Activated gamma-delta T cell (primary cell): ENCODE measurements at places on chromosomes 2 and 18.

DNA sequence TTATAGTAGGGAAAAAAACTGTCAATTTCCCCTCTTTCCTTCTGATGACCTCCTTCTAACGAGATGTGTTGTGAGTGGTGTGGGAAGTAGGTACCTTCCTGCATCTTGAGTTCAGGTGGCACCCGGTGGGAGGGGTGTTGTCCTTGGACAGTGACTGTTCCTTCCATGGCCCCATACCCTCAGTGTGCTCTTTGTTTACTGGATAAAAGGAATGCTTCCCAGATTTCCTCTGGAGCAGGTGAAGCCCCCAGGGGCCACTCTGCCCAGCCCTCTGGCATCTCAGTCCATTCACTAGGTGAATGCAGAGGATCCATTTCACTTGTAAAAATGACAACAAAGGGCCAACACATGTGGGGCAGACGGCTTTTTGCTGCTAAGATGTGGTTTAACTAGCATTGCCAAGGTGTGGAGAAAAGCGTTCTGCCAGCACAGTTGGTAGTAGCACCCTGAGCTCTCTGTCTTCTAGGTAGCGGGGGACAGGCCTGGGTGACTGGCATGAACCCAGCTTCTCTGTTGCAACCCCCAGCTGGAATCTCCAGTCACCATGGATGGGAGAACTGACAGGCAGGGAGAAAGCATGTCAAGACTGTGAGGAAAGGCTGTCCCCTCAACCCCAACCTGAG lies 6.9 kb downstream of the GDF7 start:
- DNase-seq: no peak

DNA sequence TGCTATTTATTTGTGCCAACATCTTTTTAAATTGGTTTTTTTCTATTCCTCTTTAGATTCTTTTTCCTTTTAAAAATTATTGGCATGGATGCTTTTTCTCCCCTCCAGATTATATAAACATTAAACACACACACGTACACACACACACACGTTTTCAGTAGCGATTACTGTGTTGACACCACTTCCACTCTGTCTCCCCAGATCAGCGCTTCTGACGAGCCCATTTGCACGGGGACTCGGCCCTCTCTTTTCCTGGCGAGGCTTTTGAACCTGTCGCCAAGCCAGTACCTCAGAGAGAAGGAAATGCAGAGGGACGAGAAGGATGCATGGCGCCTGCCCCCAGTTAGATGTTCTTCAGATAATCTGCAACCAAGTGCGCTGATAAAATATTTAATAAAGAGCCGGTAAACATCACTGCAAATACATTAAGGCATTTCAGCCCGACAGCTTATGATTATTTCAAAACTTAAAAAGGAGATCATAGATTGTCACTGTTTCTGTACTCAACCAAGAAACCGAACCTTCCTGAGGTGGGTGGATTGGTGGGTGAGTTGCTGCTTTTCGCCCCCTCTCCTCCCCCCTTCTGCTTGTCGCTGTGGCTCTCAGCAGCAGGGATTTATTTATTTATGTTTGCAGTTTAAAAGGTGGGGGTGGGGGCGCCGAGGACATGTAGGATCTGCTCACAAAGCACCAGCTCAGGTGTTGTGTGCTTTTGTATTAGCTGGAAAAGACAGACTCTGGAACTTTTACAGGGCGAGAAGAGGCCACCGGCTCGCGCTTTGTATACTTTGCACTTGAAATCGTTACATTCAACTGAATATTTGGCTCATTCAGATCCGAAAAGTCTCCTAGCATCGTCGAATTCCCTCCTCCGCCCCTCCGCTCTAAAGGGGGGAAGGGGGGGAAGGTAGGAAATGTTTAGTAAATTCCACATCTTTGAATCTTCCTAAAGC lies 787 bp upstream of the TBR1 start:
- DNase-seq: no peak

DNA sequence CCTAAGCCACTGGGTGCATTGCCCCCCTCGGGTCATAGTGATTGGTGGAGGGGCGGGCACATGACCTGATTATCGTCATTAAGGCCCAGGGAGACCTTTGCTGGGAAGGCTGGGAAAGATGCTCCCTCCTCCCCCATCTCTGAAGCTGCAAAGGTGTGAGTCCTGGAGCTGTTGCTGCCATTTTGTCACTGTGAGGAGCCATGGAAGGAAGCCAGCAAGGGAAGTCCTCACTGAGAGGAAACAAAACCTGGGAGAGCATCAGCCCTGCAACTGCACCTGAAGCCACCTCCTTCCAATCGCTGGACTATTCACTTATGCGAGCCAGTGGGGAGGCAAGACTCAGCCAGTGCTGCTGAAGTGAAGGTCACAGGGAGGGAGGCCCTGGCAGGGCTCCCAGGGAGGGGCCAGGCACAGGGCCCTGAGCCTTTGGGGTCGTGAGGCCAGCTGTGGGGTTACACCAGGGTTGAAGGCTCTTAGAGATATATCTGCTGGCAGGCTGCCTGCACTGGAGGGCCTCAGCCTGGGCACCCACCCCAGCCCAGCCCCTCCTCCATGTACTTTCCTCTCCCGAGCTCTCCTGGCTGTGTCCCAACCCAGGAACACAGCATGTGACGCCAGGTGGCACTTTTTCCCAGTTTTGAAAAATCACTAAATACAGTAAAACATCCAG lies 10.7 kb upstream of the FAHD2A start:
- DNase-seq: no peak

GRCh38 chr2:44102790-44103562 lies 65.7 kb upstream of the PPM1B start:
- no peak for DNase-seq

GRCh38 chr2:23092831-23093230 lies 292.1 kb upstream of the KLHL29 start:
- no peak for DNase-seq

GRCh38 chr2:175631245-175631623 lies 370.8 kb downstream of the LNPK start:
- DNase-seq: no peak

DNA sequence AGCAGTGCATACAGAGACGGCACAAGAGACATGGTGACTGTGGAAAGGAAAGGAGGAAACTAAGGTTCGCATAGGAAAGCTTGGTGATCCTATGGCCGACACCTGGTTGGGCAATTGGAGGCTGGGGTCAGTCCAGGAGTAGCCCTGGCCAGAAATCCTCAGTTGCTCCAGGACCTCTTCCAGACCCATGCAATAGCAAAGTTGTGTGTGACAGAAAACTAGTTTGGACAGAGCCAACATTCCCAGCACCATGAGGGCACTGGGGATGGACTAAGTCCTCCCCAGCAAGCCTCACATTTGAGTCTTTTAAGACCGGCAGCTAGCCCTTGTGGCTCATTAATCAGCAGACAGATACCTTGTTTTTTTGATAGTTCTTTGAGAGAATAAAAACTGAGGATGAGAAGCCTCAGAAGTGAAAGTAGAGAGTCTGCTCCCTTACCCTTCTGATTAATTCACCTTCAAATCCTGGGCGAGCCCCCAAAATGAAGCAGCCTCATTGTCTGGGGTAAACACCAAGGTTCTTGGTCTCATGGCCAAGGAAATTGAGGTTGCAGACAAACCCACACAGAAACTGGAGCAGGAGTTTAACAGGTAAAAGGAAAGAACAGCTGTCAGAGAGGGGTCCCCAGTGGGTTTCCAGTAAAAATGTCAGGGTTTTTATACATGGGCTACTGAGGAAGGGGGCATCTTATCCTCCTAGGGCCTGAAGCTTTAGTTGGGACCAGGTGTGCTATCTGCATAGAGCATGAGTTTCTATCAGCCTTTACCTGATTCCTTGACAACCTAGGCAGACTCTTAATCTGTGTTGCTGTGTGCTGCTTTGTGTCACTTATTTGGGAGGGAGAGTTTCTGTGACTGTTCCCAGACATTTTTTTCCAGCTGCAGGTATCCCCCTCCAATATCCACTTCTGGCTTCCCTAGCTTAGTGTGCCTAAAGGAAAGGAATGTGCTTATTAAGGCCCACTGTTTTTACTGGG lies 39.1 kb downstream of the STK17B start:
- no peak for DNase-seq

- DNase-seq: no peak
Observed at GRCh38 chr2:119809339-119810048, 49.8 kb downstream of the PTPN4 start.

GRCh38 chr2:168120730-168121129 lies 126.7 kb downstream of the STK39 start:
- no peak for DNase-seq

DNA sequence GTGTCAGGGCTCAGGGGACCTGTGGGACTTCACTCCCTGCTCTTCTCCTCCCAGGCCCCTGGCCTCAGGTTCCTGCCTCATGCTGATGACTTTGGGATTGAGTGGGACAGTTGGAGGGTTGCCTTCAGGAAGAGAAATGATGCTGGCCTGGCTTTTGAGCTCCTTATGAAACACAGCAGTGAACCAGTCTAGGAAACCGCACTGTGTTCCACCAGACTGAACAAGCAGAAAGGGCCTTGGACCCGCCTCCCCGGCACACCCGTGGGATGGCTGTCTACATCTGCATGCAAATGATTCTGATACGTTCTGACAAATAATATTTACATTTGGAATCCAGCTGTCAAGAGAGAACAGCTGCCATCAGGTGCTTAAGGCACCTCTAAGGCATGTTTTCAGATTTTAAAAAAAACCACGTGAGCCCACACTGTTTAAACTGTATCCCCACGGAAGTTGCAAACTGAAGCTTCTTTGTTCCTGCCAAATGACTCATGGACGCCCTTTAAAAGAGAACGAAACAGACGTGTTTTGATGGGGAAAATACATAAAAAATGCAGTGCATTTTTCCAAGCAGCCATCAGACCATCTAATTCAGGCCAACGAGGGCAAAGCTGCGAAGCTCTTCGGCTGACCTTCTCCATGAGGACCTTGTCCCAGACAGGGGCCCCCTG lies 27.6 kb upstream of the ASAP2 start:
- no peak for DNase-seq

DNA sequence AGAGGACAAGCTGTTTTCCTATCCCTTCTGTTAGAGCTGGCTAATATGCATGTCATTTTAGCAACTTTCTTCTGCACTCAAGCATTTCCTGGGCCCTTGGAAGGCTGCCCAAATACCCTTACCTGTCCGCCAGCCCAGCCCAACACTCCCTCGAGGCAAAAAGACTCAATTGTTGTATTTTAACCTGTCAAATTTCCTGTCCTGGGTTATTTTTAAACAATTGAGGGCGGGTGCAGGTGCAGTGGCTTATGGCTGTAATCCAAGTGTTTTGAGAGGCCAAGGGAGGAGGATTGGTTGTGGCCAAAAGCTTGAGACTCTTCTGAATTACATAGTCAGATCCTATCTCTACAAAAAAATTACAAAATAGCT lies 125.0 kb upstream of the ARHGAP28 start:
- DNase-seq: no peak

DNA sequence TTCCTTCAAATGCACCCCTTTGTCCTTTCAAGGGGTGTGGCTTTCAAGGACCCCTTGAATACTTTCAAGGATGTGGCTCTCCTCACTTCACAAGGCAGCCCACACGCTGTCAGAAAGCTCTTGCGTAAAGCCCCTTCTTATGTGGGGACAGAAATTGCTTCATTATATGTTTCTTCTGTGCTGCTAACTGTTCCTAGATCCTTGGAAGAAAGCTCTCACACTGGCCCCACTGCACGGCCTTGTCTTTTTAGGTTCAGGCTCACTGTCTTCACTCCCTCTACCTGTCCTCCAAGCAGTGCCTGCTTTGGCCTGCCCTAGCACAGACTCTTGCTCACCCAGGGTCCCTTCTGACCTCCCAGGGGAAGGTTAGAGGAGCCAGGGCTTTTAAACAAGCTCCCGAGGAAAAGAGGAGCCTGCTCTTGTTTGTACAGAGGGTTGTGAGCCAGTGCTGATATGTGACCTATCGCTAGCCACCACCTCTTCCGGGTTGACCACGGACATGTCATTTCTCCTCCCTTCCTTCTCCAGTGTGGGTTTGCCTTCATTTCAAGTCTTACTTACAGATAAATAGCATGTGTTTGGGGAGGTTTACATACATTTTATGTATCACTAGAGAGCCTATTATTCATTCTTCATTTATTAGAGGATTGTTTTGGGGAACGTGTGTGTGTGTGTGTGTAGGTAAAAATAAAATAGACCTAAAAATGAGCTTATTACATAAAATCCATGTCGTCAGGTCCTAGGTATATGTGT lies 94.7 kb downstream of the RTN4 start:
- no peak for DNase-seq

DNA sequence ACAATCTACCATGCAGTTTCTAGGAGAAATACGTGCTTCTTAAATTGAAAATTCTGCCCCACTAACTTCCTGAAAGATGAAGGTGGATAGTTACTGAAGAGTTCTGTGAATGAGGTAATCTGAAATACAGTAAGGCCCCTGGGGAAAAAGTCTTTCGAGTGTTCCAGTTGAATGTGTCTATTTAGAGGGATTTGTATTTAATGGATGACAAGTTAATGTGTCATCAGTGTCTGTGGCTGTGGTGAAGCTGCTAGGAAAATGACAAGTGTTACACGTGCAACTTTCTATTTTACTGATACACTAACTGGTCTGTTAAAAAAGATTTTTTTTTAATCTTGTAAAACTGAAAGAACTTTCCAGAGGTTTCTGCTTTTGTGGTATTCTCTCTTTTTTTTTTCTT lies 384.6 kb downstream of the STK39 start:
- no peak for DNase-seq

GRCh38 chr2:43227830-43228281 lies 1.4 kb upstream of the ZFP36L2 start:
- no peak for DNase-seq

DNA sequence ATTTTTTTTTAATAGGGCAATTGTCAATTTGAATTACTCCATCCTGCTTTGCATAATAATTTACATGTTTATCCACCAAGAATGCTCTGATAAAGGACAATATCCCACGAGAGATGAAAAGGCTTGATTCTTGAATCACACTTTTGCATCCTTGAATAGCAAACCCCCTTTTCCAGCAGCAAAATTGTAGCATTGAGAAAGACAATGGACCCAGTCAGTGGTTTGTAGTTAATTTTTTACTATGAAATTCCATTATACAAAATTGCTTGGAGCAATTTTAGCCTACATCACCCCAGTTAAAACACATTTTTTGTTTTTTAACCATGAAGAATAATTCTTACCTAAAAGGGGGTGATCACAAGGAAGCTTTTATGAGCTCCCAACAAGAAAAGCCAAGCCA lies 255.1 kb downstream of the RND3 start:
- no peak for DNase-seq

GRCh38 chr2:227834916-227835650 lies 21.4 kb downstream of the CCL20 start:
- no peak for DNase-seq

DNA sequence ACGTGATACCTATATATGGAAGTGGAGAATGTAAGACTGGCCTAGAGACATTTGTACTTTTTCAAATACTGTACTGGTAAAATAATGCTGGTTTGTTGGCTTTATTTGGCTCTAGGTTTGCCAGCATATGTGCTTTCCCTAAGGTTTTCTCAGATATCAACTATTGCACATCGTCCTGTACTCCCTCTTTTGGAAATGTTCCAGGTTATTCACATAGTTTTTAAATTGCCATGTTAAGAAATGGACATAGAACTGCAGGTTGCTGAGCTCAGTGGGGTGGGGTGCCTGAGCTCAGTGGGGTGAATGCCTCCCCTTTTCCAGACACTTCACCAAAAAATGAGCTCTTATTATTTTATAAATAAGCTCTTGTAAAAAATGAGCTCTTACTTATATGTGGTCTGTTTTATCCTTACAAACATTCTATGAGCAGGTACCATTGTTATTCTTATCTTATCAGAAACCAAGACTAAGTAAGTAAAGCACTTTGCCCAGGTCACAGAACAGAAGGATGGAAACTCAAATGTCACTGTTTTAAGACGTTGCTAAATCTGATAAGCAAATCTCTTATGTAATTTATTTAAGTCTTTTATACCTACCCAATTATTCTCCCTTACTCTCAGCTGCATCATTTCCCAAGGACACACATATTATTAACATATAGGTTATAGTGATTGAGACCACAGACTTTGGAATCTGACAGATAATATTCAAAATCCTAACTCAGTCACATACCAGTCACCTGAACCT lies 99.0 kb downstream of the CPS1 start:
- no peak for DNase-seq
